Stimulated activated CD4-positive, alpha-beta T cell treated with anti-CD3 and anti-CD28 coated beads, Interleukin-15, amount 100 ng/mL, for 1 hour (primary cell): ENCODE measurements at places on chromosomes 2 and 18.

DNA sequence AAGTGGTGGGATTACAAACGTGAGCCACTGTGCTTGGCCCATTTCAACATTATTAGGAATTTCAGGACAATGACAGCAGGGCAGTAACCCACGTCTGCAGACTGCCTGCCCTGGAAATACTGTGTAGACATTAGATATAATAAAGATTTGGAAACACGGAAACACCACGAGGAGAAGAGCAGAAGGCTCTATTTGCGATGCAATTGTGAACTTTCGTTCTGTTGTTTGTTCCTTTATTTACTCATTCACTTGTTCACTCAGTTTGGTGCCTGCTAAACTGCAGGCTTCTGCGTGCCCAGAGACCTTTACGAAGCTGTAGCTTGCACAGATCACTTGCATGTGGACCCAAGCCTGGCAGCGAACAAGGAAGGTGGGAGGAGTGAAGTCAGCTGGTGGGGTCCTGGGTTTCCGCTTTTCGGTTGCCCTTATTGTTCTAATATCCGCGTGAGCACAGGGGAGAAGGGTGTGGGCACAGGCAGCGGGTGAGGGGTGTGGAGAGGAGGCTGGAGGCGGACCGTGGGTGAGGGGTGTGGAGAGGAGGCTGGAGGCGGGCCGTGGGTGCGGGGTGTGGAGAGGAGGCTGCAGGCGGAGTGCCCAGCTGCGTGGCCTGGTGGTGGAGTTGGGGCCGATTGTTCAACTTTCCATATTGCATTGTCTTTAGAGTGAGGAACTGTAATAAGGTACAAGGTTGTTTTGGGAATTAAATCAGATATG, 3.4 kb downstream of the COLEC11 start:
- DNase-seq = no peak

GRCh38 chr18:13214609-13215008, 4.0 kb upstream of the LDLRAD4 start:
- DNase-seq = no peak

GRCh38 chr18:49815927-49816326, 2.6 kb upstream of the ACAA2 start:
- DNase-seq = no peak

DNA sequence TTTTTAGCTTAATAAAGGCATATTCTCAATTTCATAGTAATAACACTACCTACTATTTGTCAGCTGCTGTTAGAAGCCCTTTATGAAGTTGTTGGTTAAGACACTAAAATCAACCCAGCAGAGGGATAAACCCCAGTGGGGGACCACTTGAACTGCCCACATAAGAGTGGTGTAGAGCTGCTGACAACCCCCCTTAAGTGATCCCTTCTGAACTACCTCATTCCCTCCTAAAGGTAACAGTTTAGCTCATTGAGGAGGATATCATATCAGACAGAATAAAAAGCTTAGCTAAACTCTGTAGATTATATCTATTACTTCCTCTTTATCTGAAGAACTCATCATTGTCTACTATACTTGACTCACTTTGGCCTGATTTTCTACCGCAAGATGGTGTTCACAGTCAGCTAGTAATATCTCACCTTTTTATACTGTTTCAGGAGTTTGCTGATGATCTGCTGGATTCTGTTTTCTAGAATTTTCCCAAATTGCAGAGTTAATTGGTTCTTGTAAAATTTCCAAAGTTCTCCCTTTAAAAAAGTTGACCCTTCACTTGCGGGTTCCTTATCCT, 16.2 kb downstream of the GALM start:
- DNase-seq = no peak

GRCh38 chr2:158042245-158042644, 59.4 kb upstream of the UPP2 start:
- no peak for DNase-seq

DNA sequence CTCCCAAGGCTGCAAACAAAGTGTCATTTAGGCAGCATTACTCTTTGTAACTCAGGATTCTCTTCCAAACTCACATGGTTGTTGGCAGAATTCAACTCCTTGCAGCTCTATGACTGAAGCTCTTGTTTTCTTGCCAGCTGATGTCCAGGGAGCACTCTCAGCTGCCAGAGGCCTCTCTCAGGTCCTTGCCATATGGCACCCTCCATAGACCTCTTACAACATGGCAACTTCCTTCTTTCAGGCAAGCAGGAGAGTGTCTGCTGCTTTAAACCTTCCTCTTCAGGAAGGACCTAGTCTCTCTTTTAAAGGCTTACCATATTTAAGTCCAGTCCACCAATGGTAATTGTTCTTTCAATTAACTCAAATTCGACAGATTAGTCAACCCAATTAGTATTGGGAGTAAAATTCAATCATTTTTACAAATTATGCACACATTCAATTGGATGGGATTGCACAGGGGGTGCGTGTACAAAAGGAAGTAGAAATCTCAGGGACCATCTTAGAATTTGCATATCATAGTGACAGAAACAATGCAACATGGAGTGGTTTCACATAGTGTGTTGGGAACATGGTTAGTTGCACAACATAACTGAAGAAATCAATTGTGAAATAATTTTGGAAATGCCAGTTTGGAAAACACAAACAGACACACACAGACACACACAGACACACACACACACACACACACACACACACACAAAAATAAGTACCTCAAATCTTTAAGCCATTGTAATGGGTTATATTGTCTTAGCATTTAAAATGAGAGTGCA, 893.5 kb upstream of the ZEB2 start:
- no peak for DNase-seq

- DNase-seq = no peak
Observed at GRCh38 chr18:34085140-34085739, 139.5 kb downstream of the NOL4 start.

DNA sequence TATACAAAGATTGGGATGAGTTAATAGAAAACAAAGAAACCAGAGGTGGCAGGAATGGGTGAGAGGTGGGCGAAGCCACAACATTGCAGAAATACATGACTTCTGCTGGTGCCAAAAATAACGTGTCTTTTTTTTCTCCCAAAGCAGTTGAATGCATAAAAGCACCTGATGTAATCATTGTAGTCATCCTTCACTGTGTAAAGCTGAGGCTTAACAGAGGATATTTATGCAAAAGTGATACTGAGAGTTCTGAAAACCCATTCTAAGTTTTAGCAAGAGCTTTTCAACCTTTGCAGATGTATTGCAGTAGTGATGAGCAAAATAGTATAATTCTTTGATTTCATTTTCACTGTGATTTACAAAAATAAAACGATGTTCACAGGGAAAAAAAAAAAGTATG, 173.0 kb downstream of the PTGR3 start:
- no peak for DNase-seq

GRCh38 chr2:161681046-161681445, 56.8 kb downstream of the SLC4A10 start:
- no peak for DNase-seq

GRCh38 chr2:156574112-156574511, 137.9 kb downstream of the GPD2 start:
- DNase-seq = no peak

- DNase-seq = no peak
Observed at GRCh38 chr2:27320958-27321543, 1.8 kb downstream of the MPV17 start.

- no peak for DNase-seq
Observed at GRCh38 chr2:230130668-230131364, 62.1 kb upstream of the SLC16A14 start.

DNA sequence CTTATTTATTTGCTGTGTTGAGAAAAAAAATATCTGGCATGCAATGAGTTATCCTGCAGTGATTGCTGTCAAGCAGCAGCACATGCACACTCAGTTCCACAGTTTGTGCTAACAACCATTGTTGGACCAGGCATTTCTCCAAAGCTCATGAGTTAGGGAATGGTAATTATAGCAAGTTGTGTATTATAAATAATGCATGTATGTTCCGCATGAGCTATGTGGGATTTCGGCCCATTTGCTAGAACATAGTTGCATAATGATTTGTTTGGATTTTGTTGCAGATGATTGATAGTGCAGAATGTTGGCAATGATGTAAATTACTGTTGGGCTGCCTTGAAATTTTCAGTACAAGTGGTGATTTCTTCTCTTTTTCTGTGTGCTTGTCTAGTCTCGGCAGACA, 10.7 kb downstream of the KCNJ3 start:
- DNase-seq = no peak

DNA sequence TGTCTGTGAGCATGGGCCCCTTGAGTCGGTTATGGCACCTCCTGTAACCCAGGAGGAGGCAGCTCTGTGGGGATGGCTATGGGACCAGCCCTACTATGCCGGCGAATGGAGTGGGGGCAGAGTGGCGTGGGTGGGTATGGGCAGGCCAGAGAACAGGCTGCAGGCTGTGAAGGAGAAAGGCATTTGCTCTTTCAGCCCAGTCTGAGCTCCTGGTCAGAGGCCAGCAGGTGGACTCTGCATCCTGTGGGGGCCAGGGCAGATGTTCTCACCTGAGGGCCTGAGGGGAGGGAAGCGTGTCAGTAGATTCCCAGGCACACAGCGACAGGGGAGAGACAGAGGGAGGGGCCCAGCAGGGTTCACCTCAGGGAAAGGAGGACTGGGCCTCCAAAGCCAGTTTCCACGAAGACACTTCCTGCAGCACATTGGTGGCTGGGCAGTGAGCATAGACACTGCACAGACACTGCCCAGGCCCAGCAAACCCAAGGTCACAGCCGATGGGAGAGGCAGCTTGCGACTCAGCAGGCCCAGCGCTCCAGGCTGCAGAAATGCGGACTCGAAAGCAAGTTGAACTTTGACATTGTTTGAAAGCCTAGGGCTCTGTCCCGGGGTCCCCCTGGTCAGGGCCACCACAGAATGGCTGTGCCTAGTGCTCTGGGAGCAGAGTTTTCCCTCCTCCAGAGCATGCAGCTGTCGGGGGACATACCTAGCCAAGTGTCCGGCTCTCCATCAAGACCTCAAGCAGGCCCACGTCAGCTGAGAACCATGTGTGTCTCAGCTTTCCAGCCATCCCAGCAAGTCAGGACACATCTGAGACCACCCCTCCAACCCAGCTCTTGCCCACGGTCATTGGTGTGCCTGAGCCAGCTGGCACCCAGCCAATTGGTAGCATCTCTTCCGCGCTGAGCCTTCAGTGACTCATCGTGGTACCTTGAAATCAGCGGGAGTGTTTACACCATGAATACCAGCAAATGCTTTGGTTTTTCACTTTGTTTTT, 53.8 kb downstream of the TGOLN2 start:
- DNase-seq = no peak

GRCh38 chr2:146852661-146853060, 992.2 kb upstream of the ACVR2A start:
- DNase-seq = no peak

DNA sequence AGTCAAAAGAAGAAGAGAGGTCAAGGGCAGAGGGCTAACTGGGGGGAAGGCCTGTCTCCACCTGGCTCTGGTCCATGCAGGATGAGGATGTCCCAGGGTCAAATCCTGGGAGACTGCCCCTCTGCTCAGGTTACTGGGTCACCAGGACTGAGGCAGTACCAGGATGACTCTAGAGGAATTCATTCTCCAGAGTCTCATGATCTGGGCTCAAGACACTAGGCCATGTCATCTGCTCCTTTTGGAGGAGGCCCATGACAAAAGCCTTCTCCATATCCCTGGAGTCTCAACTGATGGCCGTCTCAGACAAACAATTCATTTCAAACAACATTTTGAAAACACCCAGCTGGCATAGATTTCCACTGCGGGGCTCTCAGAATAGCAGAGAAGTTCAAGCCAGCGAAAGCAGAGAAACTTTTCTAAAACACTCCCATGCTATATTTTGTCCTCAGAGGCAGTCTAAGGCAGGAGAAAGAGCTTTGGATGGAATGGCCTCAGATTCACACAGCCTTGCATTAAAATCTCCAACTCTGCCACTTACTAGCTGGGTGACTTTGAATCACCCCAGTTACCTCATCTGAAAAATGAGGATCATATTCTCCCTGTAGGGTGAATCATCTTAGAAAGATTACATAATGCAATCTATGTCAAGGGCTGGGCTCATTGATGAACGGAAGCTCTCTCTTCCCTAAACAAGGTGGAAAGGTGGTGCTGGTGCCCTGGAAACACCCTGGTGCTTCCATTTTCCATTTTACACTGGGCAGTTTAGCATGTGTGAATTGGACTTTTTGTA, 48.8 kb upstream of the LCLAT1 start:
- no peak for DNase-seq

DNA sequence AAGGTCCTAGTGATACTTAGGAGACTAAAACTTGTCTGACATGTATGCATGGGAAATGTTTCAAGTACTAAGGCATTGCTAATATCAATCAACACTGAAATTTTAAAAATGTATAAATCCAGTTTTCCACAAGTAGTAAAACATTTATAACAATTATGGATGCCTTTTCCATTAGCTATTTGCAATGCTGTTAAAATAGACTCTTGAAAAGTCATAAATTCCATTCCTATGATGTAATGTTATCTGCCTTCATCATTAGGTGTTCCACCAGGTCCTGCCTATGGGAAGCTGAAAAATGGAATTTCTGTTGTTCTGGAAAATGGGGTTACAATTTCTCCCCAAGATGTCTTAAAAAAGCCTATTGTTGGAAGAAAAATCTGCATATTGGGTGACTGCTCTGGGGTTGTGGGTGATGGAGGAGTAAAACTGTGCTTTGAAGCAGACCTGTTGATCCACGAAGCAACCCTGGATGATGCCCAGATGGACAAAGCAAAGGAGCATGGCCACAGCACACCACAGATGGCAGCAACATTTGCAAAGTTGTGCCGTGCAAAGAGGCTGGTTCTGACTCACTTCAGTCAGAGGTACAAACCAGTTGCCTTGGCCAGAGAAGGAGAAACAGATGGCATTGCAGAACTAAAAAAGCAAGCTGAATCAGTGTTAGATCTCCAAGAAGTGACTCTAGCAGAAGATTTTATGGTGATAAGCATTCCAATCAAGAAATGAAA, 18.7 kb downstream of the ELAC1 start:
- no peak for DNase-seq

DNA sequence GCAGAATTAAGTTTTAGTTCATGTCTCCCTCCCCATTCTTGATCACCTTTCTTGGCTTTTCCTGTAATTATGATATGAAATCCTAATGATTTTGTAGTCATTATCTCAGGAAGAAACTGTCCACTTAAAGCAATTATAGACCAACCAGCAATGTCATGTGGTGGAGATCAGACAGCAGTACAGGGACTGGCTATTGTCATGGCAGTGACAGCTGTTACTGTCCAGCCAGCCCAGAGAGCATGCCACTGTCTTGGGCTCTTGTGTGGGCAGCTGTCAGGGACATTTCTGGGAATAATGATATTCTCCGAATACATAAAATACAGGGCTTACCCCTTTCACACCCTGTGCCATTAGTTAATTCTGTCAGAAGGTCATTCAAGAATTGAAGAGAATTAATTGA, 355.3 kb upstream of the RAB12 start:
- DNase-seq = no peak

DNA sequence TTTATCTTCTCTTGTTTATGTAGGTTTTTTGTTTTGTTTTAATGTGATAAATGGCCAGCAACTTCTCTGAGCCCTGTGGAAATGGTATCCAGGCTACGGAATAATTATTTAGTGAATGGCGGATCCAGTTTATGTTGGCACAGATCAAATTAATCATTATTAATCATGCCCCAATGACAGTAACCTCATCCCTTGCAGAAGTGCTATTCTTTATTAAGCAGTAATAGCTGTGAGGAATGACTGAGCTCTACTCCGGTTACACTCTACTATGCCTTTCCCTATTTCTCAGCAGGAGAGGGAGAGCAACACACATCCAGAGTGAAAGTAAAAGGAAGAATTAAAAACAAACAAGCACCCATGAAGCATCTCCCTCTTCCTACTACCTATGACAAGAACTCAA, 84.8 kb downstream of the SETBP1 start:
- DNase-seq = no peak
